ENCODE measurements at places on chromosomes 6 and 20.

DNA sequence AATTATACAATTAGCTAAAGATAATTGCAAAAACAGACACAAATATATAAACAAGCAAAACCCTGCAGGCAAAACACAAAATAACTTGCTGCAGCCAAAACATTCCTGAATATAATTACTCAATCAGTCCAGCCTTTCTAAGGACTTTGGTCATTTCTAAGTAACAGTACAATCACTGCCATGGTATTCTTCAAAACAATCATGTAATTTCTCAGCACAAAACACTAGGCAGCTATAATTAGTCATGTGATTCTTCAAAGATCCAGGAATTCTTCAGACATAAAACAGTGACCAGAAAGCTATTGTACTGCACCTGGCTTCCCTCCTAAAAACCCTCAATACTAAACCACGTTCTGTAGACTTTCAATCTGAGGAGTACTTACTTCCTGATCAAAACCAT, 881.1 kb downstream of the EPHA7 start:
- no peak for DNase-seq

DNA sequence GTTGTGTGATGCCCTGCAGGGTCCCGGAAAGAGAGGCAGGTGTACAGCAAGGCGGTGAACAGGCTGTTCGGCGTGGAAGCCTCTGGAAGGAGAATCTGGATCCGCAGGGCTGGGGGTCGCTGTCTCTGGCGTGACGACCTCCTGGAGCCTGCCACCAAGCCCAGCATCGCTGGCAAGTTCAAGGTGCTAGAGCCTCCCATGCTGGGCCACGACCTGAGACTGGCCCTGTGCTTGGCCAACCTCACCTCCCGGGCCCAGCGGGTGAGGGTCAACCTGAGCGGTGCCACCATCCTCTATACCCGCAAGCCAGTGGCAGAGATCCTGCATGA, 36.5 kb downstream of the TGM6 start:
- no peak for DNase-seq

- DNase-seq: no peak
Measured at GRCh38 chr6:26170181-26170580, 83.0 kb downstream of the HFE start.

DNA sequence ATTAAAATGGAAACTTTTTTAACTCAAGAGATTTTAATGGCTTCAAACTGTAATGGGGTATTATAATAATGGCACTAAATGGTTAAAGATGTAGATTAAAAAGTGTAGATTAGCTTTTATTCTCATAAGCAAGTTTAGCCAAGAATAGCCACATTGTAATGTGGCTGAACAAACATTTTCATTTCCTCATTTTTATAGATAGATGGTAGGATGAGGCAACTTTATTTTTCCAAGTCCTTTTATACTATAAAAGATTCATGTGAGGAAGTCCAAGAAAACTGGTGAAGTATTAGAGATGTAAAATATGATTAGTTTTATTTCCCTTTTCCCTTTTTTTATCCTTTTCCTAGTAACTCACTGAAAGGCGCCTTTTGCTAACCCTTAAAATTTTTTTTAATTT, 88.8 kb downstream of the ATRN start:
- DNase-seq: no peak

- no peak for DNase-seq
Measured at GRCh38 chr6:122308074-122308473, 91.4 kb upstream of the HSF2 start.

GRCh38 chr6:25277857-25278256, 1.3 kb upstream of the CARMIL1 start:
- no peak for DNase-seq

GRCh38 chr6:71502956-71503355, 214.3 kb downstream of the OGFRL1 start:
- no peak for DNase-seq

GRCh38 chr6:3808759-3809514, 40.2 kb upstream of the FAM50B start:
- DNase-seq: no peak

GRCh38 chr20:62282877-62283503, 19.8 kb upstream of the ADRM1 start:
- no peak for DNase-seq

- DNase-seq: no peak
Measured at GRCh38 chr6:158389193-158389919, 77.1 kb downstream of the TULP4 start.

DNA sequence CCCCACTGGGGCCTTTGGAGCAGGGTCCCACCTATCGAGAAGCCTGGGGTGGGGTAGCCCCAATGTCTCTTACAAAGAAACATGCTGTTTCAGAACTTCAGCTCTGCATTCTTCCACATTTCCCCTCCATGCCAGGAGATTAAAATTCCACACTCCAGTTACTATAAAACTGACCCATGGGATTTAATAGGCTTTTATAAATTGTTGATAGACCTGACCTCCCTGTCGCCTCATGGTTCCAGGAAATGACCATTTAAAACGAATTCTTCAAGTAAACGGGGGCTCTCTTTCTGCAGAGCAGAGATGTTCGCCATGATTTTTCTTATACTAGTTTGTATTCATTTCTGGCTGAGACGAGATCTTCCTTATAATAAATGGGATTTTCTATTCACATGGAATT, 19.3 kb downstream of the RIN2 start:
- no peak for DNase-seq

- no peak for DNase-seq
Measured at GRCh38 chr6:166907871-166908806, 48.2 kb downstream of the RNASET2 start.

GRCh38 chr6:37904590-37904989, 85.1 kb downstream of the ZFAND3 start:
- DNase-seq: no peak

- no peak for DNase-seq
Measured at GRCh38 chr20:45507011-45507820, 8.2 kb downstream of the SPINT3 start.

DNA sequence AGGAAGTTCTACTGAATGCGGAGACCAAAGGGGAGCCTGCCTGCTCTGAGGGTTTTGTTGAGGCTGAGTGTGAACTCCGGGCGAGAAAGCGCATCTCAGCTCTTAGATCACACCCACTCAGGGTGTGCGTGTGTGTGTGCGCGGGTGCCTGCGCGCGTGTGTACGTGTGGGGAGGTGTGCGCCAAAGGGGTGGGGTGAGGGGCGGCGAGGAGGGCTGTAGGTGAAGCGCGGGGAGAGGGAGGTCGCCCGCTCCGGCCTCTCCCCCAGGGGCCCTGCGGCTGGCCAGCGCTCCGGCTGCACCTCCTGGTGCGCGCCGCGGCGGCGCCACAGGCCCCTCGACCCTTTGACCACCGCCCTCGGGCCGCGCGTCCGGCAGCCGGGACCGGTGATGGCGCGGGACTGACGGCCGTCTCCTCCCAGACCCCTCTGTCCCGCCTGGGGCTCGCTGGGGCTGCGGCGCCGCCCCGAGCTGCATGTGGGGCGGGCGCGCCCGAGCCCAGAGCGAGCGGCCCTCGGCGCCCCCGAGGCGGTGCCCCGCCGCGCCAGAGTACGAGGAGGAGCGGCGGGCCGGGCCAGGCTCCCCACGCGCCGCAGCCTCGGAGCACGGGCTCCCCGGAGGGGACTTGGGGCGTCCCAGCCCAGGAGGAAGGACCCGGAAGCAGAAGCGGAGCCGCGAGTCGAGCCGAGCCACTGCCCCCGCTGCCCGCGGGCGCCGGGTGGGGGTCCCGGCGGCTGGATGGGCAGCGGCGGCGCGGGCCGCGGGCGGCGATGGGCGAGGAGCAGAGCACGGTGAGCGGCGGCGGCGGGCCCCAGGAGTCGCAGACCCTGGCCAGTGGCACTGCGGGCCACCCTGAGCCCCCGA, at the start of gene RNF217:
RNF217 (plus strand) TSS at position 661 of the 862 bp plus-strand sequence; CDS start at position 769, 108 bp downstream.
- no peak for DNase-seq

GRCh38 chr20:58069207-58069606, 159.2 kb downstream of the ANKRD60 start:
- DNase-seq: no peak

- DNase-seq: no peak
Measured at GRCh38 chr6:143804835-143805239, 38.3 kb upstream of the LTV1 start.

- no peak for DNase-seq
Measured at GRCh38 chr6:116084284-116084683, 16.4 kb upstream of the NT5DC1 start.

DNA sequence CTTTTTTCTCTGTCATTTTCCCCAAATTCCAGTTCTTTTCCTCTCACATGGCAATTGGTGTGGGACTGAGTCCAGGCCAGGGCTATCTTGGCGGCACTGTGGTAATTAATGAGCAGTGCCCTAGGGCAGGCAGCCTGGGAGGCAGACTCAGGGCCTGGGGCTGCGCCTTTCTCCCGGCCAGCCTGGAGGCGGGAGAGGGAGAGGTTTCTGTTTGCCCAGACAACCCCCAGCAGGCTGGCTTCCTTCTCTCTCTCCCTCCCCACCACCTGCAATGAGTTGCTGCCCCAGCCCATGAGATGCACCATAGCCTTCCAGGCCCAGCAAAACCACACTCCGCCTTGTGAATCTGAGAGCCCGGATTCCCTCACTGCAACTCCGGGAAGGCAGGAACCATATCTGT, 15.1 kb upstream of the CCDC167 start:
- DNase-seq: no peak

- DNase-seq: no peak
Measured at GRCh38 chr6:28478518-28478917, 35.2 kb upstream of the ZSCAN23 start.

DNA sequence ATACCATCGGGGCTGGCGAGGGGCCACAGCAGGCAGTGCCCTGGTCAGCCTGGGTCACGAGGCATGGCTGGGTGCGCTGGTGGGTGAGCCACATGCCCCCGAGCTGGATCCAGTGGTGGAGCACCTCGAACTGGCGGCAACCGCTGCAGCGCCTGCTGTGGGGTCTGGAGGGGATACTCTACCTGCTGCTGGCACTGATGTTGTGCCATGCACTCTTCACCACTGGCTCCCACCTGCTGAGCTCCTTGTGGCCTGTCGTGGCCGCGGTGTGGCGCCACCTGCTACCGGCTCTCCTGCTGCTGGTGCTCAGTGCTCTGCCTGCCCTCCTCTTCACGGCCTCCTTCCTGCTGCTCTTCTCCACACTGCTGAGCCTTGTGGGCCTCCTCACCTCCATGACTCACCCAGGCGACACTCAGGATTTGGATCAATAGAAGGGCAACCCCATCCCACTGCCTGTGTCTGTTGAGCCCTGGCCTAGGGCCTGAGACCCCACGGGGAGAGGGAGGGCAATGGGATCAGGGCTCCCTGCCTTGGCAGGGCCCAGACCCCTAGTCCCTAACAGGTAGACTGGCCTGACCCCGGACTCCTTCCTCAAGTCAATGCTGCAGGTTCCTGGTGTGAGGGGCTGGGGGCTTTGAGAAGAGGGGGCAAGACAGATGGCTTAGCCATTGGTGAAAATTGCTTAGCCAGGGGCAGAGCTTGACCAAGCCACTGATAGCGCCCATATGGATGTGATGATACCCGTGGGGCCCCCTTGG, 598 bp downstream of the TMEM239 start:
- DNase-seq: no peak

DNA sequence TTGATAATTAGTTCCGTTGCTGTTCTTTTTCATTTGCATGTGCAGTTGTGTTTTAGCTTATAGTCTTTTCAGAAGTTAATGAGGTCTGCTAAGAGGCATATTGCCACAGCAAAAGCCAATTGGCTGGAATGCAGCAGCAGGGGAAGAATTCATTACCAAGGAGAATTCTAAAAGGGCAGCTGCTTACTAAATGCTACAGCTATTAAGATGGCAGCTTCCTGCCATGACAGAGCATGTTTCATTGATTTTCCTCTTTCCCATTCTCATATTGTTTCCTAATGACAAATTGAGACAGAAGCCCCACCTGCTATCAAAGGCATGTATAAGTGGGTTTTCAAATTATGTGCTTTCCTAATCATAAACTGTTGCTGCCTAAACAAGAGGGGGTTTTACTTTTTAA, 66.6 kb downstream of the CLVS2 start:
- DNase-seq: no peak

GRCh38 chr6:33207552-33208090, 679 bp upstream of the RING1 start:
- no peak for DNase-seq

GRCh38 chr20:10710991-10711775, 37.4 kb upstream of the JAG1 start:
- DNase-seq: no peak

DNA sequence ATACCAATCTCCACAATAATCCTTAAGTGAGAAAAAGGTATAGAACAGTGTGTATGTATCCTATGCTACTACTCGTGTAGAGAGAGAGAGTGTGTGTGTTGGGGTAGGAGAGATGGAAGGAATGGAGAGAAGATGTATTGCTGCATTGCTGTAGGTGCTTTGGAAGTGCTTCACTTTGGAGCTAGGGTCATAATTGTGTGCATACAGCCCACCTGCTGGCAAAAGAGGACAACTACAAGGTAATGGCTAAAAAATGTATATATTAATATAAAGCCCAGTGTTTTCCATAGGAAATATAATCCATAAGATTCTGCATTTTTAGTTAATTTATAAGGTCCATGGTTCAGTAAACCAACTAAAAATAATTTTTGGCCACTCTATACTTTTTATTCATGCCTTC, 36.1 kb downstream of the SERAC1 start:
- DNase-seq: no peak

GRCh38 chr6:72855471-72855870, 233.6 kb downstream of the KCNQ5 start:
- no peak for DNase-seq

GRCh38 chr6:112636650-112637262, 289.6 kb downstream of the RFPL4B start:
- no peak for DNase-seq

GRCh38 chr6:12339808-12340487, 49.8 kb downstream of the EDN1 start:
- no peak for DNase-seq

DNA sequence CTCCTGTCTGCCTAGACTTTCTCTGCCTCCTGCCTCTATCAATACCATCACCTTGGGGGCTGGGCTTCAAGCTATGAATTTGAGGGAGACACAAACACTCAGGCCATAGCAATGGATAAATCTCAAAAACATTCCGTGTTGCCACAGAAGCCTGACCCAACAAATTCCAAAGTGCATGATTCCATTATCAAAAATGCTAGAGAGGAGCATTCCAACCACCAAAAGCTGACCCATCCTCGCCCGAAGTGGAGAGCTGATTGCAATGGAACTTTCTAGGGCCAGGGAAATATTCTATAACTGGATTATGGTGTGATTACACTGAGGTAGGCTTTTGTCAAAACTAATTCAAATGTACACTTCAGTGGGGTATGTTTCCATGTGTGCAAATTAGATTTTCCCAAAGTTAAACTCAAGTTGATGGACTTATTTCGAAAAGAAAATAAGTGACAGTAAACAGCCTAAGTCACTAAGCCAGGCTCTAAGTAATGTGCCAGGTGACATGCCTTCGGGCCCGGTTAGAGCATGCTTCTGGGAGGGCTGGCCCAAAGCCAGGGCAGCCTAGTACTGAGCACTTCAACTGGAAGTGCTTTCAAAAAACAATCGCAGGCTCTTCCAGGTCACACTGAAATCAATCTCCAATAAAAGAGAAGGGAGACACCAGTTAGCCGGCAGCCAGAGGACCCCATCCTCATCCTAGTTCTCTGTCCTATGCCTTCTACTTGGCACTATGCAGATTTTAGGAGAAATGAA, 142.3 kb downstream of the TBXT start:
- no peak for DNase-seq

- DNase-seq: no peak
Measured at GRCh38 chr20:46995561-46996142, 101.0 kb downstream of the EYA2 start.

Data from activated CD4-positive, alpha-beta T cell treated with anti-CD3 and anti-CD28 coated beads for 24 hours (primary cell).